ENCODE measurements at places on chromosomes 6 and 20.

GRCh38 chr6:164216368-164216767, 801.9 kb downstream of the QKI start:
- no peak for DNase-seq

- no peak for DNase-seq
Observed at GRCh38 chr6:11536795-11537194, 754 bp upstream of the TMEM170B start.

DNA sequence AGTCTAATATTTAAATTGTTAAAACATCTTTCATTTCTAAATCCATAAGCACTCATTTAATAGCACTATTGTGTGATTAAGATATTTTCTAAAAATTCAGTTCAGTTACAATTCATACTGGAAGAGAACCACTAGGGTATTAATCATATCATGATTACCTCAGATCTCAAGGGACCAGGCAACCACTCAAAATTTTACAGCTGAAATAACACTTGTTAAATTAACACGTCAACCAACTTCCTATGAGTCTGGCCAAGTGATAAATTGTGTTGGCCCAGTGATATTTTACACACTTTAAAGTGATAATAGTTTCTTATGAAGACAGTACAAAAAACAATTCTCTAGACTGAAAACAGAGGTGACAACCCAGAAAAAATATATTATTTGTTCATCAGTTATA, 869.0 kb upstream of the ADGRB3 start:
- DNase-seq = no peak

DNA sequence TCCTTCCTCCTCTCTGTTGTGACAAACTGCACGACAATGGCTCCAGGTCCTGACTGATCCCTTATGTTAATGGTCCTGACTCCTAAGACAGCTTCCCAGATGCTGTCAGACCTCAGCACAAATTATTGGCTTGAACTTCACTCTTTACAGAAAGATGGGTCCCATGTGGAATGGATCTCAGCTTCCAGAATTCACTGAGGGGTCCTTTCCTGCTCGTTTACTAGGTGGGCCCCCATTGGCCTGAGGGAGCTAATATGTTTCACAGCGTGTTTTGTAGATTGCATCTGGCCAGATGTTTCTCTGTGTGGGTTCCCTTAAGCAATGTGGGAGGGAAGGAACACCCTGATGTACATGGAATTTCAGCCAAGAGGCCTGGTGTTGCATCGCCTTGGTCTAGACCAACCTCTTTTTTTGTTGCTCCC, 826.6 kb downstream of the MAFB start:
- DNase-seq = no peak
